ENCODE measurements at places on chromosomes 16 and 17. TPM values are rescaled to one million over a fixed set of nuclear protein-coding genes. Genes with fewer than 3 reads are reported as not detected.

Gene CLEC19A
- not detected for total RNA-seq

Gene GNG13
- total RNA-seq: not detected

Gene TIGD7
- total RNA-seq: 0.49 TPM

DNA sequence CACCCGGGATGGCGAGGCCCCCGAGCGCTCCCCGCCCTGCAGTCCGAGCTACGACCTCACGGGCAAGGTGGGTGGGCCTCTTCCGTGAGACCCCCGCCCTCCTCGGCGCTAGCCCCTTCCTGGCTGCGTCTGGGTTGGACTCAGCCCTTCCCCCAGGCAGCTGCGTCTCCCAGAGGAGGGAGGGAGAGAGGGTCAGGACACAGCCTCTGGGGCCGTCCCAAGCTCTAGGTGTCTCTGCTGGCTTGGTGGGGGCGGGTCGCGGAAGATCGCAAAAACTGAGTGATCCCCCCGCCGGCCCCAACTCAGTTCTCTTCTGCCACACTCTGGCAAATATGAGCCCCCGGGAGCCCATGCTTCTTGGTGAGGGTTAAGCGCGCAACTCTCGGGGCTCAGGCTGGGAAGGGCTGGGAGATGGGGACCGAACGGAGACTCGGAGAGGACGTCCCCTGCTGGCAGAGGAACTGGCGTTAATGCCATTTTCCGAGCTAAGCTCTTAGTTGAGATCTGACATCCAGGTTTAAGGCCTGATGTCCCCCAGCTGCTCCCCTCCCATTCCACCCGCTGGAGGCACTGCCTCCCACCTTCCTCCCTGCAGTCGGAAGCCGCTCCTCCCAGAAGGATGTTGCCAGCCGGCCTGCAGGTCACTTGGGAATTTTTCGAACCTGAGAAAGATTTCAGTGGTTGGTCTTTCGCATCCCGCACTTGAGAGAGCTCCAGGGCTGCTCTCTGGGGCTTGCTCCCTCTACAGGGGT is 419 bp downstream of the RAB37 start:
- peak overlapping the region; percentile 76 for H3K4me3 ChIP-seq
- no peaks in the 10 kb centered on the region for H3K36me3 ChIP-seq
- no peaks in the 10 kb centered on the region for H3K27me3 ChIP-seq
- peaks cover 27% of the 10 kb centered on the region for H3K4me1 ChIP-seq

DNA sequence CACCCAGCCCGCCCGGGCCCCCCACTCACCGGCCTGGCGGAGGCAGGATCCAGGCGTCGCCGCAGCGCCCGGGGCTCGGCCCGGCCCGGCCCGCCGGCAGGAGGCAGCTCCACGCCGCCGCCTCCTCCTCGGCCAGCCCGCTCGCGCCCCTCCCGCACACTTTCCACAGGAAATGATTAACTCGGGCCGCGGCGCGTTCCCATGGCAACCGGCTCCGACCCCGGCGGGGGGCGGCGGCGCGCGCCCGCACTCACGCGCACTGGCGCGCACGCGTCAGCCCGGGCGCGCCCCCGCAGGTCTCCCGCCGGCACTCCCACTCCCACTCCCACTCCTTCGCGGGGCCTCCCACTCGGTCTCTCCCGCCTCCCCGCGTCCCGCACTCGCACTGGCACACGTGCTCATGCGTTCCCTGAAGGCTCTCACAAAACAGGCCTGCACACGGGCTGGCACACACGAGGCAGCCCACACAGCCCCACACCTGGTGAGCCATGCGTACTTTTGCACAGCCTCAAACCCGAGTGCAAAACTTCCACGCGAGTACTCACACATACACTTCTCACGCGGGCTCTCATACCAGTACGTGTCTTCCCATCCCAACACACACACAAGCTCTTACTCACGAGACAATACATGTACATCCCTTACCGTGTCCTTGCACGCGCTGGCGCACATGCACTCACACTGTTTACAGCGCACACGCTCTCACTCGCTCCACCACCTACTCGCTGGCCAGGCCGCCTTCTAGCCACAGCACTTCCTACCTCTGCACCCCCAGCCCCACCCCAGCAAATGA is at the start of gene KIFC3:
Gene KIFC3 (minus strand): TSS at position 151 of the 793 bp plus-strand sequence. CDS start 4,248 bp downstream, outside the sequence.
- no peaks in the 10 kb centered on the region for H3K27me3 ChIP-seq
- H3K4me3 ChIP-seq: peak within 1 kb of the TSS; percentile 88
- no peaks in the 10 kb centered on the region for H3K36me3 ChIP-seq
- DNase-seq: no peak
- peak within 1 kb of the TSS; percentile 80 for H3K27ac ChIP-seq
